ENCODE measurements at places on chromosomes 2 and 18. TPM values are rescaled to one million over a fixed set of nuclear protein-coding genes. Genes with fewer than 3 reads are reported as not detected.

DNA sequence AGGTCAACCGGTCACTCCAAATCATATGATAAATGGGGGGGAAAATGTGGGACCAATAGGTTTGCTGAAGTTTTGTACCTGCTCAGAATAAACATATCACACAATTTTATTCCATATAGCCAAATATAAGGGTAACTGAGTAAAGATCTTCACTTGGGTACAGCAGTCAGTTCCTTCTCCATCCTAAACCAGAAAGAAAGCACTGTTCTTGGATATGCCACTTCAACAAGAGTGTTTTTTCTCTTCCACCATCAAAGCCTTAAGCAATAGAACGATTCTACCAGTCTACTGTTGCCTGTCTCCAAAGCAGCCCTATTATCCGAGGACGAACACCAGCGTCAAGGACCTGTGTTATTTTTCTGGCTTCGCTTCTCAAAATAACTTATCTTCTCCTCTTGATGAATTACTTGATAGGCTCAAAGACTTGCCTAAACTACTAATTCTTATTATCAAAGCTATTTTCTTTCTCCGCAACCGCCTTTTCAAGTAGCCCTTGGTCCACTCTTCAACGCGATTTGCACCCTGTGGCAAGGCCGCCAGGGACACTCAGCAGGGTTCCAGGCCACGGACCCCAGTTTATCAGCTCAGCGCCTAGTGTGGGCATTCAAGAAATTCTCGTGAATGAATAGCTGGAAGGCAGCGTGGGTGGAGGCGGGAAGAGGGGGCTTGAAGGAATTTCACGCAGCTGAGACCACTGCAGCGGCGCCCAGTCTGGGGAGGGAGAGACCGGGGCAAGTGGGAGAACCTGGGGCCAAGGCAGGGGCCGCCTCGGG lies 646 bp downstream of the ALS2 start:
- peaks cover 10% of the 10 kb centered on the region for H3K4me1 ChIP-seq
- peak overlapping the region; percentile 84 for H3K27ac ChIP-seq
- H3K27me3 ChIP-seq, result no peaks in the 10 kb centered on the region

Gene ALLC
- not detected for total RNA-seq

Gene FSHR
- total RNA-seq, result not detected

Gene GREB1L
- not detected for total RNA-seq

DNA sequence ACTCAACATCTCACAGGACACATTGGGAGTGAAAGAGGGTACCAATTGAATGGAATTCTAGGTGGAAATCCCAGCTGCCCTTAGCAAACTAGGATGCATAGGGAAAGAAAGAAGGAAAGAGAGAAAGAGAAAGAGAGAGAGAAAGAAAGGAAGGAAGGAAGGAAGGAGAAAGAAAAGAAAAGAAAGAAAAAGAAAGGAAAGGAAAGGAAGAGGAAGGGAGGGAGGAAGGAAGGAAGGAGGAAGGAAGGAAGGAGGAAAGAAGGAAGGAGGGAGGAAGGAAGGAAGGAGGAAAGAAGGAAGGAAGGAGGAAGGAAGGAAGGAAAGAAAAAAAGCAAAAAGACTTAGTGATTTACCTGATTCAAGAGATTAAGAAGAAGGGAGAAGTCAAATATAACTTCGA lies 143.9 kb downstream of the SS18 start:
- no peaks in the 10 kb centered on the region for H3K4me1 ChIP-seq
- no peak overlapping the region for H3K27ac ChIP-seq
- H3K27me3 ChIP-seq, result no peaks in the 10 kb centered on the region
- no peaks in the 10 kb centered on the region for H3K36me3 ChIP-seq

- peaks cover 4% of the 10 kb centered on the region for H3K36me3 ChIP-seq
- H3K27me3 ChIP-seq, result no peaks in the 10 kb centered on the region
- peaks cover 13% of the 10 kb centered on the region for H3K4me1 ChIP-seq
- no peak overlapping the region for H3K4me3 ChIP-seq
- no peak overlapping the region for H3K27ac ChIP-seq
These were observed 24.3 kb upstream of the STPG4 start for GRCh38 chr2:47179388-47179787.

DNA sequence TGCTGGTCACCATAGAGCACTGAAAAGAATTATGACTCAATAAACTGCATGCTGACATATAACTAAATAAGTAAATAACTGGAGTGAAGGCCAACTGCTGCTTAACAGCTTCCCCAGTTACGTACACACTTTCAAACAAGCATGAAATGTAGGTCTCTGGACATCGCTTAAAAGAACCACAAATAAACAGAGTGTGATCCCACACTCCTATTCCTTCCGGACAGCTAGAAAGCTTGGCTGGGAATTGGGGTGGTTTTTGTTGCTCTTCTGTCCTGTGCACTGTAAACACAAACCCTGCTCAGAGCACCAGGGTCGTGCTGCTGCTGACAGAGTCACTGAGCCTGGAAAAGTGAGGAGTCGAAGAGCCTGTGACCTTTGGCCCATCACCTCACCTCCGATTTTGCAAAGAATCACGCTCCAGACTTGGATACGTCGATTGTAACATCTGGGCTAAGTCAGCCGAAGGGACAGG lies 162.7 kb upstream of the NT5C1B start:
- H3K4me3 ChIP-seq, result no peak overlapping the region
- H3K36me3 ChIP-seq, result no peaks in the 10 kb centered on the region
- no peaks in the 10 kb centered on the region for H3K27me3 ChIP-seq
- H3K27ac ChIP-seq, result no peak overlapping the region

Gene C2orf72
- not detected for total RNA-seq

- no peak for DNase-seq
- no peaks in the 10 kb centered on the region for H3K27me3 ChIP-seq
- no peak overlapping the region for H3K4me3 ChIP-seq
- no peak overlapping the region for H3K27ac ChIP-seq
- H3K36me3 ChIP-seq, result peaks cover 7% of the 10 kb centered on the region
These were observed 13.3 kb downstream of the SLC66A2 start for GRCh38 chr18:79938196-79938595.

Gene ABCG8
- total RNA-seq, result not detected

Gene GRP
- not detected for total RNA-seq

Gene EEF1B2
- 1,236 TPM for total RNA-seq

DNA sequence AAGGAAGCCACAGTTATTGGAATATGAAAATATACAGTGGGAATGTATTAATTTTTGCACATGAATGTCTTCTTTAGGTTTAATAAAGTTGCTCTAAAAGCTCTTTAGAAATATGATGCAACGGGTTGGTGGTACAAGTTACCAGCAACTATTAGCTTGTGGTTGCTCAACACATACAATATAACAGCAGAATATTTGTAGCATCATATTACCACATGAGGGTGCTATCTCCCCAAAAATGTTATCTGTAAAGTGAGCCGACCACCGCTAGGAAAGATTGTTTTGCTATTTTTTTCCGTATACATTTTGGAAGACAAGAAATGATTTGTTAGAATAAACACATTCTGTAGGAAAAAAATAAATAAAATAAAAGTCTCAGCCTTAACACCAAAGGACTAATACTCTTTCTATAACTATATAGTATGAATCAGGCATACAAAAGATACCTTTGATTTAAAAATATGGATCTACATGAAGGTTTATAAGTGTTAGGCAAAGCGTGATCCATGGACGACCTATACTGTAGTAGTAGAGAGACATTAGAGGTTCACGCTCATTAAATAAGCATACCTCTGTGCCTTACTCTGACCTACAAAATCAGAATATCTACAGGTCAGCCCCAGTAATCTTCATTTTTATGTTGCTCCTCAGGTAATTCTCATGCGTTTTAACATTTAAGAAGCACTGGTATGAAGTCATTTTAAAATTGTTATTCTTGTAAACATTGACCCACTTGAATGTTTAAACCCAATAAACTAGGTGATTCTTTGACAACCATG lies 1110.6 kb upstream of the ACVR2A start:
- no peaks in the 10 kb centered on the region for H3K27me3 ChIP-seq
- DNase-seq, result no peak
- no peak overlapping the region for H3K4me3 ChIP-seq
- no peaks in the 10 kb centered on the region for H3K4me1 ChIP-seq

DNA sequence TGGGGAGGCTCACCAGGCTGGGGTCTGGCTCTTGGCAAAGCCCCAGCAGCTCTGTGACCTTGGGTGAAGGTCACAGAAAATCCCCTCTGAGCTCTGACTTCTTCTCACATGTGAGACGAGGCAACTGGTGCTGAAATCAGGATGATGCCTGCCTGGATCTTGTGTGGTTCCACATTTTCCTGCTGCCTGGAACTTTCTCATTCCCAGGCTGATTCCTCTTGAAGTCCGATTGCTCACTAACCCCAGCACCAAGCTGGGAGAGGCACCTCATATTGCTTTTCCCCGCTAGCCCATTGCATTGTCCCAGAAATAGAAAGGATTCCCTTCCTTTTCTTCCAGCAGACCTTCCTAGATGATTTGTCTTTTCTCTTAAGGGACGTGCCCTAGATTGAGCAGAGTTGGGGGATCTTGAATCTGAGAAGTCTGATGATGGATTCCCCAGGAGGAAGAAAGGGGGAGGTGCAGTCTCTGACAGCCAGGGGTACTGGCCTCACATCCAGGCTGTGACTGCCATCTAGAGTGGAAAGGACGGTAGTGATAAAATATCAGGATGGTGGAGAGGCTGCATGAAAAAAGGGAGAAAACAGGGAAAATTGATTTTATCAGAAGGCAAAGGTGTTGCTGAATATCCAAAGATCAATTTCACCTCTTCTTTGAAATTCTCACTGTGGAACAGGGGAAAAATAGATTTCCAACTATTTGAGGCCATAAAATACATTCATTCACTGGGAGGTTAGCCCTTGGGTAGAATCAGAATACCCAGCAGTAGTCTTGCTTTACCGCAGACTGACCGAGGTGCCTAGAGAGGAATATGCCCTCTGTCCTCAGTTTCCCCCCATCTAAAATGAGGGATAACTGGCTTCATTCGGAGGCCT lies 96.3 kb downstream of the FAM210A start:
- no peak overlapping the region for H3K27ac ChIP-seq
- no peaks in the 10 kb centered on the region for H3K36me3 ChIP-seq
- H3K4me1 ChIP-seq, result no peaks in the 10 kb centered on the region
- no peaks in the 10 kb centered on the region for H3K27me3 ChIP-seq
- DNase-seq, result peak; percentile 45

GRCh38 chr2:237223201-237223861 lies 137.6 kb downstream of the COPS8 start:
- H3K4me3 ChIP-seq, result no peak overlapping the region
- no peak for DNase-seq
- no peaks in the 10 kb centered on the region for H3K27me3 ChIP-seq
- H3K4me1 ChIP-seq, result no peaks in the 10 kb centered on the region
- H3K27ac ChIP-seq, result no peak overlapping the region

- H3K4me1 ChIP-seq, result no peaks in the 10 kb centered on the region
- H3K4me3 ChIP-seq, result no peak overlapping the region
- H3K36me3 ChIP-seq, result no peaks in the 10 kb centered on the region
- no peaks in the 10 kb centered on the region for H3K27me3 ChIP-seq
These were observed 129.9 kb downstream of the NCOA1 start for GRCh38 chr2:24620936-24621335.

DNA sequence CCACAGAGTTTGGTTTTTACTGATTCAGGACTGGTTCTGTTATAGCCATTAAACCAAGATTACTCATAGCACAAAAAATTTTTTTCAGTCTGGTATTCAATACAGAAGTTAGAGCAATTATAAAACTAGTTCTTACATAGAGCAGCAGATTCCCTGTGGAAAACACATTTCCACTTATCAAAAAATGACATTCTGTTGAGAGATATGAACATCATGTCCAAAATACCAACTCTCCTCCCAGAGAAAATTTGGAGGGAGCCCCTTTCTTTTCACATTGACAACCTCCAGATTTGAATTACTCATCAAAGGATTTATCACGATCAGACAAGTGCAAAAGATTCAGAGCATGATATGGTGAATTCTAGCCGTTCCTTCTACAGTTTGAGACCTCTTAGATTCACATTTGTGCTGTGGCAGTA lies 126.8 kb upstream of the SERPINE2 start:
- H3K27ac ChIP-seq, result no peak overlapping the region
- no peaks in the 10 kb centered on the region for H3K4me1 ChIP-seq
- H3K27me3 ChIP-seq, result no peaks in the 10 kb centered on the region
- H3K36me3 ChIP-seq, result no peaks in the 10 kb centered on the region
- H3K4me3 ChIP-seq, result no peak overlapping the region

Gene IFIH1
- 74.5 TPM for total RNA-seq

- H3K27ac ChIP-seq, result no peak overlapping the region
- H3K36me3 ChIP-seq, result no peaks in the 10 kb centered on the region
- no peak for DNase-seq
- H3K4me1 ChIP-seq, result no peaks in the 10 kb centered on the region
- no peak overlapping the region for H3K4me3 ChIP-seq
- H3K27me3 ChIP-seq, result no peaks in the 10 kb centered on the region
These were observed 13.4 kb upstream of the HRH4 start for GRCh38 chr18:24446953-24447538.

- H3K27ac ChIP-seq, result no peak overlapping the region
- DNase-seq, result no peak
- H3K4me1 ChIP-seq, result no peaks in the 10 kb centered on the region
- no peaks in the 10 kb centered on the region for H3K36me3 ChIP-seq
- H3K27me3 ChIP-seq, result no peaks in the 10 kb centered on the region
These were observed 76.7 kb downstream of the XDH start for GRCh38 chr2:31337860-31338259.

DNA sequence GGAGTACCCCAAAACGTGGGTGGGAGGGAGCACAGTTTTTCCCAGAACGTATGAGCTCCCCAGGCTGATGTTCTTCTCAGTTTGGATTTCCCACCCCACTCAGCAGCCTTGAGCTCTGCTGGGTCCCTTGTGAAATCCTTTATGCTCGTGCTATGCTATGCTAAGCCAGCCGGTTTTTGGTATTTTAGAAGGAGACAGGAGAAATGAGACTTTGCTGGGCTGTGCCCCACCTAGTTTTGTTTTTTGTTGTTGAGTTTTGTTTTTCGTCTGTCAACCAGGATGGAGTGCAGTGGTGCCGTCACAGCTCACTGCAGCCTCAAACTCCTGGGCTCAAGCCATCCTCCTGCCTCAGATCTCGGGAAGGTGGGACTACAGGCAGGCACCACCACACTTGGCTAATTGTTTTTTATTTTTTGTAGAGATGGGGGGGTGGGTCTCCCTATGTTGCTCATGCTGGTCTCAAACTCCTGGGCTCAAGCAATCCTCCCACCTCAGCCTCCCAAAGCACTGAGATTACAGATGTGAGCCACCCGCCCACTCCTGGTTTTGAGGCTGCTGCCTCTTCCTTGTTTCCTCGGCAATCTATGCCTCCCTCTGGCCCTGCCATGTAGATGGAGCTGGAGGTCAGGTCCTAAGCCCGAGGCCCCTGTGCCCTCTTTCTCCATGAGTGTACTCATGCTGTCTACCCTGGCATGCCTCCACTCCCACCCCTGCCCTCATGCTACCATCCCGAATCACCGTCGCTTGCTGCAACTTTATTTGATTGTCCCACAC lies 17.5 kb upstream of the MGAT4A start:
- peaks cover 13% of the 10 kb centered on the region for H3K4me1 ChIP-seq
- DNase-seq, result no peak
- no peak overlapping the region for H3K27ac ChIP-seq
- H3K36me3 ChIP-seq, result no peaks in the 10 kb centered on the region
- no peaks in the 10 kb centered on the region for H3K27me3 ChIP-seq

GRCh38 chr2:216696751-216697560 lies 1.6 kb upstream of the IGFBP5 start:
- no peaks in the 10 kb centered on the region for H3K36me3 ChIP-seq
- H3K27me3 ChIP-seq, result peaks cover 3% of the 10 kb centered on the region
- H3K27ac ChIP-seq, result no peak overlapping the region
- H3K4me1 ChIP-seq, result peaks cover 10% of the 10 kb centered on the region

Measured in naive thymus-derived CD4-positive, alpha-beta T cell (primary cell).